IPS DF 19.7 (cell line): ENCODE measurements at places on chromosomes 2 and 18.

- peak; percentile 50 for DNase-seq
Observed at GRCh38 chr2:164388511-164388910, 232.8 kb downstream of the GRB14 start.

DNA sequence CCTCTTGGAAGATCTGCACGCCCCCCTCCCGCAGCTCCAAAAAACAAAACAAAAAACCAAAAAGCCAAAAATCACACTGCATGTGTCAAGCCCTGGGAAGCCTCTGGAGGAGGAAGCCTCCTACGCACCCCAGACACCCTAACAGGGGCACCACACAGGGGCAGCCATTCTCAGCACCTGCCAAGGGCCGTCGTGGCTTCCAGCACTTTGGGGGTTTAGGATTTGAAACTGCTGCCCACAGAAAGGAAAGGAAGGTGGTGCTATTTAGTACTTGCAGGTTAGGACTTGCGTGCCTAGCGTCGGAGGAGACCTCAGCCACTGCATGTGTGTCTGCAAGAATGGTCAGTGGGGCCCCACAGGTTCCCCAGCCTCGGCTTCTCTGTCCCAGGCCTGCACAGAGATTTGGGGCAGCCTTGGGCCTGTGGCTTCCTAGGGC is 419 bp upstream of the GPR55 start:
- no peak for DNase-seq

DNA sequence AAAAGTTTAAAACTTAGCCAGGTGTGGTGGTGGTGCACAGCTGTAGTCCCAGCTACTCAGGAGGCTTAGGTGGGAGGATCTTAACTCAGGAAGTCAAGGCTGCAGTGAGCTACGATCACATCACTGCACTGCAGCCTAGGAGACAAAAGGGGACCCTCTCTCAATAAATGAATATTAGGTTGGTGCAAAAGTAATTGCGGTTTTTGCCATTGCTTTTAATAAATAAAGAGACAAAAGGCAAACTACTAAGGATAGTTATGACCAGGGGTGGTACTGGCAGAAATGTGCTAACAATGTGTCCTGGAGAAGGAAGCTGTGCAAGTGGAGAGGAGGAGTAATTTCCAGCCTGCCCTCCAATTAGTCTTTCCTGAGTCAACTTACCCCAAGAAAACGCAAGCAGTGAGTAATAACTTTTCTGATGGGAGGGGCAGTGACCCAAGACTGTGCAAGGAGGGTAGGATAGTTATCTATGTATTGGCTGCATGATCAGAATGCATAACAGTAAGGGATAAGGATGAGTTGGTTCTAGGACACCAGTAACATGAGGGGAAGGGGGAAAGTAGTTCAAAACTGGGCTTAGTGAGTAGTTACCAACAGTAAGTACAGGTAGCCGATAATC is 1.5 kb downstream of the EXOC6B start:
- no peak for DNase-seq

DNA sequence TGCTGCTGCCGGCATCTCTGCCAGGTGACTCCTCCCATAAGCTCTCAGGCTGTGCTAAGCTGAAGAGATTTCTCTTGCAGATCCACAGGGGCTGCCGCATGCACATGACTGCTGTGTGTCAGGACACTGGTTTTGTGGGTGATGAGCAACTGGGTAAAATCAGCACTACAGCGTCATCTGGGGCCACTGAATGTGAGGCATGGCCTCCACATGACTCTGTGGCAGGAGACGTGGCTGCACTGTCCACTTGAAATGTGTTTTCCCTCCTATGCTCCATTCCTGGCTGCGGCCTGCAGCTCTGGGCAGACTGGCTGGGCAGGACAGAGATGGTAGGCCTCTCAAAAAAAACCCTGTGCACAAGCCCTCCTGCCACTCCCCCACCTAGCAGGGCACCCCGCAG is 63.6 kb downstream of the MARCO start:
- no peak for DNase-seq

- DNase-seq, result no peak
Observed at GRCh38 chr2:102620332-102620731, 979 bp downstream of the SLC9A2 start.

DNA sequence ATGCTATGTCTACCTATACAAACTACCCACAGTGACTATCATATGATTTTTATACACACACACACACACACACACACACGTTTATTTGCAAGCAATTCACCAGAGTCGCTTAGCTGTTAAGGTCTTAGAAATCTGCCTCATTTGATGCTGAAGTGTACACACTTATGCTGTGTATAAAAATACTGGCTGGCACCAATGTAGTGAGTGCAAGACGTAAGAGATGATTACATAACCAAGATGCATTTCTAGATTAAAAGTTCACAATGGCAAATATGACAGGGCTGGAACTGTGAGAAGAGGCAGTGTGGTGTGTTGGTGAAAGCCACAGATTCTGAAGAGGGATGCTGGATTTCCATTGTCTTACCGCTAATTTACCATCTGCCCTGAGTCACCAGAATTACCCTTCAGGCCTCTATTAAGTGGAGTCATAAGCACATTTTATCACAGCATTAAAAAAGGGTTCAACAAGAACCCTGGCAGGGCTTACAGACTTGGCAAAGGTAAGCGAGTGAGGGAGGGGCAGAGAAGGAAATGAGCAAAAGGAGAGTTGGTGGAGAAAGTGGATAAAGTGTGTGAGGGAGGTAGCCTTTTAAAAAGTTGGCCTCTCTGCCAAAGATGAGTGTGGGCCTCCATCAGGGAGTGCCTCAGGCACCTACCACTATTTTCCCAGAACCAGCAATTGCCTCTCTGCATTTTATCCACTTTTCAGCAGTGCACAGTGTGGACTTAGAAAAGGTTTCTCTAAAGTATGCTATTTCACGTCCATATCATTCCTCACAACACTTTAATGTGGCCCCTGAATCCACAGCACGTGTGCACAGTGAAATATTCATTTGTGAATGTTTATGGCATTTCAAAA is 21.5 kb downstream of the MEIS1 start:
- no peak for DNase-seq

- no peak for DNase-seq
Observed at GRCh38 chr2:160494201-160494644, 616 bp upstream of the RBMS1 start.

GRCh38 chr2:174846941-174847938 is 83.0 kb upstream of the CHRNA1 start:
- DNase-seq, result peak; percentile 64

- no peak for DNase-seq
Observed at GRCh38 chr2:29597035-29597434, 324.4 kb downstream of the ALK start.

- DNase-seq, result no peak
Observed at GRCh38 chr2:100376836-100377235, 40.6 kb downstream of the CHST10 start.

DNA sequence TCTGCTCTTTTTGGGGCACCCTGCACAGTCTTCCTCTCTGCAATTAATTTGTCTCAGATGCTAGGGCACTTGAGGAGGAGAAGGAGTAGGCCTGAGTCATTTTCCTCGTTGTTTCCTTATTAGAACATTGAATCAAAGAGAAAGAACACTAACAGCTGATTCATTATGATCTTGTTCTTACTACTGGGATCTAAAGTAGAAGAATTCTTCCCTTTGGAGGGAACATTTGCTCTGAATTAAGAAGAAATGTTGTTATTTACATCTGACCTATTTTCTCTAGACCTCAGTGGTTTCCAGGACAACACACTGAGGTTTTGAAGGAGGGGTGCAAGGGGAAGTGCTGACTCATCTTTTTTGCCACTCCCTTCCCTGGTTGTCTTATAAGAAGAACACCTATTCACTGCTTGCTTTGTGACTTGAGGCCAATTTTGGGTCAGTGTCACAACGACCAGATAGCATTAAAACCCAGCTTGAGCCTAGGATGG is 24.3 kb upstream of the STAT1 start:
- DNase-seq, result no peak

DNA sequence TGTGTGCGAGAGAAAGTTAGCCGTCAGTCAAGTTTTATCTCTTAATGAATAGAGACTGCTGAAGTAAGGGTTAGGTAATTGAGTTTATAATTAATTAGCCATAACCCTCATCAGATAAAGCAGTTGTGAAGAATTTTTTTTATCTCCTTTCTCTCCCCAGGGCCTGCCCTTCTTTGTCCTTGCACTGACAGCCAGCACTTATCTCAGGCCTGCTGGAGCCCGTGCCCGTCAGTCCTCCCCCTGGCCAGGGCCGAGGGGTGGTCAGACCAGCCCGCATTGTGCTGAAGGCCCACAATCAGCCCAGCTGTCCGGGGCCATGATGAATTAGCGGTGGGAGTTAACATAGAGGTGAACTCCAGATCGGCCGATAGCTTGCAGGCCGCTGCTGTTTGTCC is 315.7 kb downstream of the GBX2 start:
- no peak for DNase-seq

DNA sequence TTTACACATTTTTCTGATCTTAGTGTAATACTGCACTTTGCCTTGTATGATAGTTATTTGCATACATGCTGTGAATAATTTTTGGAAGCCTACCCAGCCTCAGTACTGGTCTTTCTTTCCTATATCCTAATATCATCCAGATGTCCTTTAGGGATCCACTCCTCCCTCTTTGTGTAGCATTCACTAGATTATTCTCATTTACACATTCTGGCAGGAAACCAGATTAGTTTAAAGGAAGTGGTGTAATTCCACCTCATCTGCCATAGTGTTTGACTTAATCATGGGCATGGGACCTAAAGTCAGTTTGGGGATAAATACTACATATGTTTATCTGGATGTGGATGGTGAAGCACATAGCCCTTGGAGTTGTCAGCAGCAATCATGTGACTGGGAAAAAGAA is 444.9 kb upstream of the MAP2 start:
- DNase-seq, result no peak

DNA sequence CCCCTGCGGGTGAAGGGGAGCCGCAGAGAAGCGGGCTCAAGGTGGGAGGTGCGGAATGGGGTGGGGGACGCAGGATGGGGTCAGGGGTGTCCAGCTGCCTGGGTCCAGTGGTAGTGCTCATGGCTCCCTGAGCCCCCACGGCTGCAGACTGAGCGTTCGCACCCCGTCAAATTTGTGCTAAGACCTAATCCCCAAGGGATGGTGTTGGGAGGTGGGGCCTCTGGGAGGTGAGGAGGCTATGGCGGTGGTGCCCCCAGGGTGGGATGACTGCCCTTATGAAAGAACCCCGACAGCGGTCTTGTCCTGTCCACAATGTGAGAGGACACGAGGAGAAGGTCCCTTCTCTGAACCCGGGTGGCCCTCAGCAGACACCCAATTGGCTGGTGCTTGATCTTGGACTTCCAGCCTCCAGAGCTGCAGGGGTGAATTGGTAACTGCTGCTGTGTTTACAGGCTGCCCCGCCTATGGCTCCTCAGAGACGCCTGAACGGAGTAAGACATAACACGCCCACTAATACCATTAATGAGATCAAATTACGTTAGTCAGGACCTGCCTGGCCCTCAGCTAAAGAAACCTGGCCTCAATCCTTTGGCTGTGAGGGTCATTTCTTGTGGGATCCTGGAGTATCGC is 42.6 kb downstream of the PXDN start:
- no peak for DNase-seq

DNA sequence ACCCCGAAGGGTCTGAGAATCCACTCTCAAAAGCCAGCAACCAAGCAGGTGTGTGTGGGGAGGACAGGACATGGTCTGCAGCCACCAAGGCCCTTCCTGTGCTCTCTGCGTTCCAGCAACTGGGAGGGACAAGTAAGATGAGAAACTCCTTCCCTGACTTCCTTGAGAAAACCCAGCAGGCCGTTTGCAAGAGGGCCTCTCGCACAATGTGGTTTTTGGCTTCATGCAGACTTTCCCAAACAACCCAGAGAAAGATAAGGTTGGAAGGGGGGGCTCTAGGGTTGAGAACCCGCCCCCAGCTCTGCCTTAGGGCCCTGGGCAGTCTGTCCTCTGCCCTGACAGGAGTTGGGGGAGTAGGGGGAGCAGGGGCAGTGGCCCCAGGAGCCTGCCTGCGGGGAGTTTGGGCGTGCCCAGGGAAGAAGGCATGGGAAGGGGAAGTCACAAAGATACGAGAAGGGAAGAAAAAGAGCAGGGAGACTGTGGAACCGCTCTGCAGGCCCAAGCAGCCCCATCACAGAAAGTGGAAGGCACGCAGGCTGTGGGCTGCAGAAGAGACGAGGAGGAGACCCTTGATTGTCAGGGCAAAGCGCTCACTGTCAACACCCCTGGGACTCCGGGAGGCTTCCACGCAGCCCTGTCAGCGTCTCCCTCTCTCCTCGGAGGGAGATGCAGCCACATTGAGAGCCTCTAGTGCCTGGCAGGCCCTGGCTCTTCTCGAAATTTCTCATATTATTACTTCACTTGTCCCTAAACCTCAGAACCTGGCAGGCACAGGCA is 99.8 kb downstream of the SMAD7 start:
- no peak for DNase-seq

- no peak for DNase-seq
Observed at GRCh38 chr2:147863835-147864234, 19.0 kb downstream of the ACVR2A start.

DNA sequence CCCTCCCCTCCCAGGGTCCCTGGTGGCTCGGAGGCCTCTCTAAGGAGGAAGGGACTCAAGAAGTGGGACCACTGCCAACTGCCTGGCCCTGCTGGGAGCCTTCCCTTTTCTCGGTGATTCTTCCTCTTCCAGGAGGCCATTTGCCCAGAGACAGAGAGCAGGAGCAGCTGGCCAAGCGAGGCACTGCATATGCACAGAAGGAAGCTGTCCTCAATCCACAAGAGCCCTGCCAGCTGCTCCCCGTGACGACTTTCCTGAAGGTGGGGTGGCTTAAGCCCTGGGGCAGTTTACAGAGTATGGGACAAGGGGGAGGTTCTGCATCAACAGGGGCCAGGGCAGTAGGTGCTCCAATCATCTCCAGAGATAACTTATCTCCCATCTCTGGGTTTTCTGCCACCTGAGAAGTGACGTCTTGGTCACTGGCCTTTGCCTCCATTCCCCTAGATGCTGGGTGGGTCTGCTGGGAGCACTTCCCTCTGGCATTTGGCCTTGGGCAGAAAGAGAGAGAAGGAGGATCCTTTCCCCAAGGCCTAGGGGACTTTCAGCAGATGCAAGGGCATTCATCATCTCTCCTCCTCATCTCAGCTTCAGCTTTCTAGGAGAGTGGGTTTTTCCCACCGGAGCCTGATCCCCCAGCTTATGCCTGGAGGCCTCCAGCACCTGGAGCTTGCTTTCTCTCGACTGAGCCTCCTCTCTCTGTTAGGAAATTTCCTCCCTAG is 28.5 kb downstream of the CIB4 start:
- DNase-seq, result no peak

GRCh38 chr2:188345426-188345825 is 53.8 kb downstream of the GULP1 start:
- DNase-seq, result no peak

DNA sequence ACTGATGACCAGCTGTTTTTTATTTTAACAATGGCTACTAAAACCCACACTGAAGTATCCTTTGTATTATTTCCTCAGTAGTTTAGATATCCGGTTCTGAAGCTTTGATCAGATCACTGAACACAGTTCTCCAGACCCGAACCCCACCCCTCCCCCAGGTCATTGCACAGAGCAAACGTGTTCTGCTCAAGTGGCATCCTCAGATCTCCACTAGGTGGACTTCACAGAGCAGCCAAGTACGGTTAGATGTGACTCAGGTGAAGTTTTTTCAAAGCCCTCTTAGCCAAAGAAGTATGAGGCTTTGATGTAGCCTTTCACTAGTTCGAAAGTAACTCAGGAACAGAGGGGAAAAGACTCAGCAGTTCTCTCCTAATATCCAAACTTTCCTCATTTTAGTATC is 142.7 kb upstream of the NRP2 start:
- DNase-seq, result no peak
